ENCODE measurements at places on chromosomes 7 and 10.

DNA sequence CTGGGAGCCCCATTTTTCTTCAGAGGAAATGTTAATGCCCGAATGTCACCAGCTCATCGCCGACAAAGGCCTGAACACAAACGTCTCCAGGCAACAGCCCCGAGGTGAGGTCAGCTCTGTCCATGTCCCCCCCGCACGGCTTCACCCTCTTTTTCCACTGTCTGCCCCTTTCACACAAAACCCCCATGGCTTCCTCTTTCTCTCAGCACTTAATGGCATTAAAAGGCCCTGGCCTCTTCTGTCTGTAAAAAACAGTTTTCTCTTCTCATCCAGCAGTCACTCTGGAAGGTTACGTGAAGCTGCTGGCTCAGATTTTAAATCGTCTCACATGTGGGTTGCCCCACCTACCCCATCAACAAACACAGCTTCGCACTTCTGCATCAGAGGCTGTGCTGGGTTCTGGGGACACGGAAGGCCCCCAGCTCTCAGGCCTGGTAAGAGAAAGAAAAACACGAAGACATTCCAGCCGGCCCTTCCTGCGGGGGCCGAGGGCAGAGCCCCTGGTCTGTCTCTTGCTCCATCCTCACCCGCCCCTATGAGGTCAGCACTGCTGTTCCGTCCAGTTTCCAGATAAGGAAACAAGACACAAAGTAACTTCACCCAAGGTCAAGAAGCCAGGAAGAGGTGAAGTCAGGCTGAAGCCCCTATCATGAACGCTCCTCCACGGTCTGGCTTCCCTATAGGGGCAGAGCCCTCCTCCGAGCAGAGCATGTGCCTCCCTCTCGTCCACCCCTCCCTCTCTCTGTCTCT lies 91.1 kb upstream of the PDGFA start:
- H3K4me1 ChIP-seq = peaks cover 22% of the 10 kb centered on the region
- H3K4me3 ChIP-seq = no peak overlapping the region
- H3K27me3 ChIP-seq = no peaks in the 10 kb centered on the region
- no peak overlapping the region for H3K27ac ChIP-seq
- DNase-seq = no peak
- no peaks in the 10 kb centered on the region for H3K36me3 ChIP-seq

DNA sequence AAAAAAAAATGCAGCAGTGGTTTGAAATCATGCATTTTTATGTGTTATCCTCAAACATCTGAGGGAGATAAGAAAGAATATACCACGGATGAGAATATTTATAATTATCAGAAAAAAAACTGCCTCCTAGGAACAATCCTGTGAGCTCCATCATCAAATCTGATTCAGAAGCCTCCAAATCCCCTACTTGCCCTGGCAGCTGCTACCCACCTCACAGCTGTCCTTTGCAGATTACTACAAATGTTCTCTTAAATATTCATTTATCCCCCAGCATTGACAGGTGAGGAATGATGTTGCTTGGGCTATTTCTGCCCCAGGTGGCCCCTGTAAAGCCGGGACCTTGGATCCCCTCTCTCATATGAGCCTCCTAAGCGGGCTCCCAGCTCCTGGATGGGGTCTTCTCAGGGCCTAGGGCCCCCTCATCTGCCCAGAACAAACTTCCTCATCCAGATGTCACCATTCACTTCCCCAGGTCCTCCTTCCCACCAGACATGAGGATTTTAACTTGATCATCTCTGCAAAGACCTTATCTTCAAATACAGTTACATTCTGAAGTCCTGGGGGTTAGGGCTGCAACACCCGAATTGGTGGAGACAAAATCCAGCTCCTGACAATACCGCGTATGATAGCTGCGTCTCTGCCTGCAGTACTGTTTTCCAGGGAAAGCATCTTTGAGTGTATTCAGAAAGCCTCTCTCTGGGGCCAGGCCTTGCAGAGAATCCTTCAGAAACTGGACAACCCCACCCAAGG lies 81.9 kb upstream of the INSIG1 start:
- H3K36me3 ChIP-seq = no peaks in the 10 kb centered on the region
- H3K4me3 ChIP-seq = no peak overlapping the region
- no peak for DNase-seq

DNA sequence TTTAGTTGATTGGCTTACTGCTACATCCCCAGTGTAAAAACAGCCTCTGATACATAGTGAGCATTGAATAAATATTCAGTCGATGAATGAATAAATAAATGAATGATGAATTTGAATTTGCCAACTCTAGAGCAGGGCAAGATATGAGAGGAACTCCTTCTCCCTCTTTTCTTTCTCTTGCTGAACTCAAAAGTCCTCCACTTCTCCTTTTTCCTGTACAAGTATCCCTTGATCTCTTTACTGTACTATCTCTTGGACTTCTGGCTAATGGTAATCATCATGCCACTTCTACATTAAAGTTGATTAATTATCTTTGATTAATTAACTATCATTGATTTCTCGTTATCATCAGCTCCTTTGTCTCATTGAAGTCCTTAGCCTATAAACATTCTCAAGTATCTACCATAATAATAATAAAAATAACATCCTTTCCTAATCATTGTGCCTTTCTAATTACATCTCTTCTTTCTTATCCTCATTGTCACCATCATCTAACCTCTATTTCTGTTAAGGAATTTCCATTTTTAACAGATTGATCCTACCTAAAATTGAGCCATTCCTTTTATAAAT lies 10.6 kb downstream of the CPED1 start:
- peaks cover 14% of the 10 kb centered on the region for H3K4me1 ChIP-seq
- H3K4me3 ChIP-seq = no peak overlapping the region
- no peaks in the 10 kb centered on the region for H3K36me3 ChIP-seq
- no peaks in the 10 kb centered on the region for H3K27me3 ChIP-seq
- no peak for DNase-seq
- no peak overlapping the region for H3K27ac ChIP-seq

GRCh38 chr7:19958309-19958896 lies 185.0 kb upstream of the TMEM196 start:
- no peak overlapping the region for H3K4me3 ChIP-seq
- DNase-seq = no peak
- H3K27me3 ChIP-seq = no peaks in the 10 kb centered on the region
- no peaks in the 10 kb centered on the region for H3K36me3 ChIP-seq
- H3K27ac ChIP-seq = no peak overlapping the region
- H3K4me1 ChIP-seq = no peaks in the 10 kb centered on the region

DNA sequence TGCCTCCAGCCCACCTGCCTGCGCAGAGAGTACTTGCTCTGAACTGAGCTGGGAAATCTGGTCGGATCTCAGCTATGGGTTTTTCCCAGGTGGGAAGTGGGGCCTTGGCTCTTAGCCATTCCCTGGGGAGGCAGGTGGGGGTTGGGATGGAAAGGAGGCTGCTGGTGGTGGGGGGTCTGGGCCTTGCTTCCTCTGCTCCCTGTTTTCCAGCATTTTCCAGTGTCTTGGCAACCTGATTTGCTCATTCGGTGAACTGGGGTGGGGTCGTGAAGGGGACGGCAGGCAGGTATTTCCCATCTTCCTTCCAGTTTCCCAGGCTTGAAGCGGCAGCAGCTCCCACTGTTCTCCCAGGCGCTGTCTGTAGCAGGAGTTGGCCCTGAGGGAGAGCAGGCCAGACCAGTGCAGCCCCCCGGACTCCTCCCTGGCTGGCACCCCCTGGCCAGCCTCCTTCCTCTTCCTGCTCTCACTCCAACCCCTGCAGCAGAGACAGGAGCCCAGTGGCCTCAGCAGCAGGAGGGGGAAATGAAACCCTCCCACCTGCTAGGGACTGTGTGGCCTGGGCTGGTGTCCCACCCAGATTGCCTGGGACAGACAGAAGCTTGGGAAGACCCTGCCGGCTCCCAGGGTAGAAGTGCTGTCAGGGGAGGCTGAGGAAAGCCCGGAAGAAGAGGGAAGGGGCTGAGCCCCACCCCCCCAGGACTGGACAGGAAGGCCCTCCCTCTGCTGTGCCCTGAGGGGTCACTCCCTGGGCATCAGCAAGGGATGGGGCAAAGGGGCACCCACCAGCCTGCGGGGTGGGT lies 6.6 kb downstream of the TRIM8 start:
- peaks cover 26% of the 10 kb centered on the region for H3K36me3 ChIP-seq
- H3K27me3 ChIP-seq = no peaks in the 10 kb centered on the region
- no peak overlapping the region for H3K4me3 ChIP-seq

DNA sequence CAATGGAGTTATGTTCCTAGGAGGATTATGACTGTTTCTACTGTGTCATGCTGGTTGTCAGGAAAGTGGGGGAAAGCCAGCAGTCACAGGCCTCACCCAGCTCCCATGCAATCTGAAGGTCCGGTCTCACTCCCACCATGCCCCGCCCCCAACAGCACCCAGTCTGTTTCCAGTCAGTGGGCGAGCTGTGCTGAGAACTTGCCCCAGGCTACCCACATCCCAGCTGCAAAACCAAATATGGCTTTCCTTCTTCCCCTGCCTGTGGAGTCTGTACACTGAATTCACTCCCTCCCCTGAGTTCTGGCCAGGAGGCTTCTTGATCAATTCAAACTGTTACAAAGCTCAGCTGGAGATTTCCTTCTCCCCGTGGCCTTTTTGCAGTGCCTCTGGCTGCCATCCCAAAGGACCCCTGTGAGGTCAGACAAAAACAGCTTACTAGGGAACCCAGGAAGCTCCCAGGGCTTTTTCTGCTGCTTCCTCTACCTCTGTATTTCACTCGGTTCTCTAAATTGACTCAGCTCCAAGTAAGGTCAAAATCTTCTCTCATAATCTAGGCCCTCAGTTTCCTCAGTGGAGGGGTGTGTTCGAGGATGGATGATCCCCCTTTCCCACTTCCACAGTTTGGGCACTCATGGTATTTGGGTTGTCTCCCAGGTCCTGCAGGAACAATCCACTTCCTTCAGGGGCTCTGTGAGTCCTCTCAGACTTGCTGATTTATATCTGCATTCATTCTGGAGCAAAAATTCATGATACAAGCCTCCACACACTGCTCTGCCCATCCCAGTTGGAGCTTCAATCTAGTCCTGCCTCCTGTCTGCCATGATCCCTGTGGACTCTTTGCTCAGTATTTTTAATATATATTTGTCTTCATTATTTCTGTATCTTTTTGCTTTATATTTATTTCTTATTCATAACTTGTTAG lies 205.5 kb downstream of the SEMA3D start:
- H3K27me3 ChIP-seq = no peaks in the 10 kb centered on the region
- H3K27ac ChIP-seq = no peak overlapping the region
- H3K4me3 ChIP-seq = no peak overlapping the region
- H3K36me3 ChIP-seq = no peaks in the 10 kb centered on the region

All from CD4-positive, alpha-beta memory T cell (primary cell).